ENCODE measurements at places on chromosomes 16 and 17. TPM values are rescaled to one million over a fixed set of nuclear protein-coding genes. Genes with fewer than 3 reads are reported as not detected.

The DPEP3 gene
- total RNA-seq: 0.40 TPM

The GJC1 gene
- total RNA-seq: 44.3 TPM

The UMOD gene
- not detected for total RNA-seq

The GAS2L2 gene
- total RNA-seq: 11.5 TPM

The KCNAB3 gene
- 1.3 TPM for total RNA-seq

The APOBR gene
- 8.0 TPM for total RNA-seq

The KRTAP4-11 gene
- 0.34 TPM for total RNA-seq

DNA sequence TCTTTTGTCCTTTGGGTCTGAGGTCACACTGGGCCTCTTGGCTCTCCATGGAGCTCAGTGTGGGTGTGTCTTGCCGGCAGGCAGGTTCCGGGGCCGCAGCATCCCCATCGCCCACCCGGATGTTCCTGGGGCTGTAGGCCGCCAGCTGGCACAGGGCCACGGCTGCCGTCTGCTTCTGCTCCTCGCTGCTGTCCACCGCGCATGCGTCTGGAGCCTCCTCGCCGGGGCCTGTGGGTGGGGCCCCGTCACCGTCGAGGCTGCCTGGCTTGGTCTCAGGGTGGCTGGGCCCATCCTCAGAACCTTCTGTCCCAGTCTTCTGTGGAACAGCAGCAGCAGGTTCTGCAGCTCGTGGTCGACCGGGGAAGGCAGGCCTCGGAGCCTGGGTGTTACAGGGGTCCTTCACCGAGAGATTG lies 9.6 kb downstream of the ZNF750 start:
- DNase-seq: peak; percentile 87

DNA sequence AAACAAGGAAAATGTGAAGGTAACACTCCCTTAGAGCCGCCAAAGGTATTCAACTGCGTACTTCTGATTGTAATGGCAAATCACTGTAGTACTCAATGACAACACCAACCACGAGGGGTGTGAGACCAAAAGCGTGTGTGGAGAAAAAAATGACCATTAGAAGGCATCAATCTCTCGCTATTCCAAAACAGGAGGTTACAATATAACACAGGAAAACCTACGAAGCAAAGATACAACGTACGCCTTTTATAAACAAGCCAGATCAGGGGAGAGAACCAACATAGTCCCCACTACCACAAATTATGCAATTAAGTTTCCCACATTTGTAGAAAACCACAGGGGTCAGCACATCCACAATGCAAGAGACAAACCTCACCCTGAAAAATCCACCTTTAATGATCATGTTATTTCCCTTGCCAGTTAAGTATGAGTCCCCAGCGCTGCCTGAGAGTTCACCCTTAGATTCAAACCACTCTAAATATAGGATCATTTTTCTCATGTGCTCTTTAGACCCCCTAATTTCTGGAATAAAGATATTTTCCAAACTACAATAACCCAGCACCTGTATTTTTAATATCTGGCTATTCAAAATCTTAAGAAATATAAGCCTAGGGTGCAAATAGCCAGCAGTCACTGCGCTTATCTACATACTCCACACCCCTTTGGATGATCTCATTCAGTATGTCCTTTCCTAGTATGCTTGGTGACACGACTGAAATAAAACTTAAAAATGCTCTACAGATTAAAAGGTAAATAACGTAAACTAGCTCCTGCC lies 12.4 kb downstream of the TEX14 start:
- no peak for DNase-seq

GRCh38 chr16:50684823-50685461 lies 3.8 kb upstream of the SNX20 start:
- no peak for DNase-seq

DNA sequence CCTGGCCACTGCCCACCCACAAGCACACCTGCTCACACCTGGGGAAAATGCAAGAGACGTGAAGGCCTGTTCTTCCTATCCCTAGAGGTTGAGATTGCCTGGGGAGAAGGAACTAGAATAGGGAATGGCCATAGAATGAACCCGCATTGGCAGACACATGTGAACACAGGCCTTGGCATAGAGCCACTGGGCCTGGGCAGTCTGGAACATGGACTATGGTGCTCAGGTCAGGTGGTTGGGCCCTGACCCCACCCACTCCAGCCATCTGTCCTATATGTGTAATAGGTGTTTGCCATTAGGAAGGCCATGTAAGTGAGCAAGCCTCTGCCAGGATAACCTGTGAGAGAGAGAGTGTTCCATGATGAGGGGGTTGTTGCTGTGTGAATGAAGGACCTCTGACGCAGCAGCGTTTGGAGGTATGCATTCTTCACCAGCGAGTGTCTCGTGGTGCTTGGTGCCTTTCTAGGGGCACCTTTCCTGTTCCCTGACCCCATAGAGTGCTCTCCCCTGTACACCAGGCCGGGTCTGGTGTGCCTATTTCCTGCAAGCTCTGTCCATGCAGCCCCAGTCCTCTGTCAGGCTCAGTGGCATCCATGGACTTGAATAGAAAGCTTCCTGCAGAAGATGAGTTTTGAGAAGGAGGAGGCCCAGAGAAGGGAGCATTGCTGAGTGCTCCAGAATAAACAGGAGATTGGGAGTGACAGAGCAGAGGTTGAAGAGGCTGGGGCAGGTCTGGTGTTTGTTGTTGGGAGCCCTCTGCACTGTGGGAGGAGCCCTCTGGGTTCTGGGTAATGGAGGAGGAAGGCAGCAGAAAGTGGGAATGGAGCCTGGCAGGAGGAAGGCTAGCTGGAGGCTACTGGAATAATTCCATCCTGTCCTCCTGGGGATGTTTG lies 15.6 kb downstream of the CTRL start:
- no peak for DNase-seq

DNA sequence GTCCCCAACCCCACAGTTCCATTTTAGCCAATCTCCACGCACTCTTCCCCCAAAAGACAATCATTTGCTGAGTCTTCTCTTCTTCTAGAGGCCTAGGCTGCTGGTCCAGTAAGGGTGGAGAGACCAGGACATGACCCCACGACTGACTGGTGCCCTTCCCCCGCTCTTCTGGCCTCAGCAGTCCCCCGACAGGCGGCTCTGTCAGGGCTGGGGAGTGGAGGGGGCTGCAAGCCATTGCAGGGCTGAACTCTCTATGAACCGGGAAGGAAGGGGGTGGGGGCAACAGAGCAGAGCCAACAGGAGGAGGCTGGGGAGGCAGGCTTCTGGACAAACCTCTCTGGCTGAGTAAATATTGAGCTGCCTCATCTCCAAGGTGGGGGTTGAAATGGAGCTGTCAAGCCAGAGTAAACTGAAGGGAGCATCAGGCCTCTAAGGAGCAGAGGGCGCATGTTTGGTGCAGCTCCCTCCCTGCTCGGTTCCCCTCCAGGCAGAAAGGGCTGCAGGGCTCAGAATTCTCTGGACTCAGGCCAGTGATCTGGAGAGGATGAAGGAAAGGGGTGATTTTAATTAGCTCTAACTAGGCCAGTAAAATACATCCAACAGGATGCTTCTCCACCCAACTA lies 8.7 kb downstream of the HOXB1 start:
- peak; percentile 91 for DNase-seq

- peak; percentile 81 for DNase-seq
These were observed 109.8 kb downstream of the SDR42E1 start for GRCh38 chr16:81901484-81901883.

GRCh38 chr17:69047368-69048263 lies 13.1 kb downstream of the ABCA9 start:
- peak; percentile 82 for DNase-seq

DNA sequence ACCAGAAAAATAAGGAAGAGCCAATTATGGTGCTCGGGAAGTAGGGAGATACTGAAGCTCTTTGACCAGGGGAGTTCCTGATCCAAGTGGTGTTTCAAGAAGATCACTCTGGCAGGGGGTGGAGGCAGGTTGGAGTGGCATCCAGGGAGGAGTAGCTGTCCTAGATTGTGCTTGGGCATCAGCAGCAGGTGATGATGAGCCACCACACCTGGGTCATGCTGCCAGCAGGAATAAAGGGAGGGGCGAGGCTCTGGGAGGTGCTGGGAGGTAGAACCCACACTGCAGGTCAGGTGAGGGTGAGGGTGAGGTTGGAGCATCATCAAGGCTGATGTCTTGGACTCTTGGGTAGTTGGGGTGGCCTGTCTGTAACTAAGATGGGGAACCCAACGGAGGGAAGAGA lies 35.4 kb upstream of the ADGRG1 start:
- no peak for DNase-seq

GRCh38 chr17:43913584-43913983 lies 6.2 kb upstream of the MPP2 start:
- no peak for DNase-seq

DNA sequence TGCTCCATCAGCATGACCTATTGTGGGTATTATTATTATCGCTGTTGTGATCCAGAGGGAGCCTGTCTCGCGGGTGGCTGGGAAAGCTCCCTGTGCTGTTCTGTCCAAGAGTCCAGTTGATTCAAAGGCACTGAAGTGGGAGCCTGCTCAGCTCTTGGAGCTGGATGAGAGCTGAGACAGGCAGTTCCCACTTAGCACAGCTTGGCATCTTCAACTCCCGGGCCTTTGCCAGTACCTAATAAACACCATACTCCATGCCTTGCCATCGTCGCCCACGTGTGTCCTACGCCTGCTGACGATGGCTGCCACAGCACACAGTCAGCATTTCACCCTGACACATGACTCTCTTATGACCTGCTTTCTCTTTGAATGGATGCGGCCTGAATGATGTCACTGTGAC lies 32.6 kb downstream of the RTN4RL1 start:
- no peak for DNase-seq

DNA sequence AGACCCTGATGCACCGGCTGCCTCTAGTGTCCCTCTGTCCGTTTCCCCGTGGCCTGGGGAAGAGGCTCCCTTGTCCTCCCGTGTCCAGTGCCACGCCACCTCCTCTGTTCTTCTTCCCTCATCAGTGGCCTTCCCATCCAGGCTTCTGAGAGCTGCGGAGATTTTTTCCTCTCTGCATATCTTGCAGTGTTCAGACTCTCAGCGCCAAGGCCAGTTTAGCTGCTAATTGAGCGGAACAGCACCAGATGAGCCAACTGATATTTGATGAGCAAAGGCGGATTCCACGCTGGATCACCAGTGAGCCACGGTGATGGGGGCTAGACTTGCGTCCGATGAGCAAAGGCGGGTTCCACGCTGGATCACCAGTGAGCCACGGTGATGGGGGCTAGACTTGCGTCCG lies 257.6 kb downstream of the FOXL1 start:
- no peak for DNase-seq

DNA sequence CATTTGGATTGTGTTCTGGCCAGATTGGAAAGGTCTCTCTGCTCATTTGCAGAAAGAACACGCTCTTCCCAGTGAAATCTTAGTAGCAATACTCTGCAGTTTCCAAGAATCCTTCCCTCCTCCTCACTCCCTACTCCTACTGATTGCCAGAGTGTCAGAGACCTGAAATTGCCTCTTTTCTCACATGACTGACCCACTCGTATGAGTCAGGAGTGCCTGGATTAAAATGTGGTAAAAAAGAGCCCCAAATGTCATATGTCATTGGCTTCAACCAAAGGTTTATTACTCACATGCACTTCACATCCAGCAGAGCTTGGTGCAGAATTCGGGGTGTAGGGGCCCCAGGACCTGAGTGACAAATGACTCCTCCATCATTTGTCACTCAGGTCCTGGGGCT lies 39.7 kb upstream of the IRX3 start:
- no peak for DNase-seq

DNA sequence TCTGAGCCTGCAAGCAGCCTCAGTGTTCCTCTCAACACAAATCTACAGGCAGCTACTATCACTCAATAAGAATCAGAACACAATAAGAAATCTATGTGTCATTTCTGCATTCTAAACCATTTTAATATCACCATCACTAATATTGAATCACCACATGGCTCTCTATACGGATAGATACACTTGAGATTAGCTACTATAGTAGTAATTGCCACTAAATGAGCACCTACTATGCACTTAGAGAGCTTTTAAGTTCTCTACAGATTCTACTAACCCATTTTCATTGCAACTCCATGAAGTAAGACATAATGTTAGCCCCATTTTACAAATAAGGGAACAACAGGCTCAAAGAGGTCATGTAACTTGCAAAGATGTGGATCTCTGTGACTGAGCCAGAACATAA lies 132.8 kb upstream of the DYNLRB2 start:
- no peak for DNase-seq

DNA sequence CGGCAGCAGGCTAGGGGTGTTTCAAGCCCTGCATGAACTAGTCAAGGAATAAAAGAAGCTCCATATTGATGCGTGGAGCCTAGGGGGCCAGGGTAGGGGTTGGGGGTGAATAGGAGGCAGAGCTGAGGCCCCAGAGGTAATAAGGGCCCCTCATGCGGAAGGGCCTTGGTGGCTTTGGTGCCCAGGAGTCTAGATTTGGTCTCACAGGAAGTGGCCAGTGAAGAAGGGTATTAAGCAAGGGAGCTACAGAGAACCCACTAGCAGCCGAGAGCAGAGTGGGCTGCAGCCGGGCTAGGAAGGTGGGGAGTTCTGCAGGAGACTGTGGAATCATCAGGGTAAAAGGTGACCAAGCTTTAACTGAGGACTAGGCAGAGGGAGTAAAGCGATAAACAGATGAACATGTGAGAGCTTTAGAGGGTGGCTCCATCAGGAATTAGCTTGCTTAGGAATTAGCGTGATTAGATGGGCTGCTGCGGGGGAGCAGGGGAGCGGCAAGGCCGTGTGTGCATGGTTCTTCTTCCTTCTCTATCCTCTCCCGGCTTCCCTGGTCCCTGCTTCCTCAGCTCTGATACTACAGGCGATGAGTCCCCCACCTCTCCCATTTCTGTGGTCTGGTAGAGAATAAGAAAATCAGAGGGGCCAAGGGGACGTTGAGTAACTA lies 9.8 kb downstream of the GNGT2 start:
- no peak for DNase-seq

- no peak for DNase-seq
These were observed 188.0 kb downstream of the SOX9 start for GRCh38 chr17:72308744-72309385.

DNA sequence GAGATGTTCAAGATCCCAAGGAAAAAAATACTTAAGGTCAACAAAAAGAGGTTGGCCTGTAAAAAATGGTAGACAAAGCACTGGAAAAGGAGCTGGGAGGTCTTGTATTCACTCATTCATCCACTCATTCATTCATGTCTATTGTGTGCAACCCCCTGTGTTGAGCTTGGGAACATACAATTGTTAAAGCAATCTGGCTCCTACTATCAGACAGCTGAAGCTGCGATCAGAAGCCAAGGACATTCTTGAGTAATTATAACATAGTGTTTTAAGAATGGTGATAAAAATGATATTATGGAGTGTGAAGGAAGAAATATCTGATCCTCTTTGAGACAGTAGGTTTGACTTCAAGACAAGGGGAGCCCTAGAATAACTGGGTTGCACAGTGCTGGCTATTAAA lies 693.4 kb downstream of the TOX3 start:
- DNase-seq: no peak

DNA sequence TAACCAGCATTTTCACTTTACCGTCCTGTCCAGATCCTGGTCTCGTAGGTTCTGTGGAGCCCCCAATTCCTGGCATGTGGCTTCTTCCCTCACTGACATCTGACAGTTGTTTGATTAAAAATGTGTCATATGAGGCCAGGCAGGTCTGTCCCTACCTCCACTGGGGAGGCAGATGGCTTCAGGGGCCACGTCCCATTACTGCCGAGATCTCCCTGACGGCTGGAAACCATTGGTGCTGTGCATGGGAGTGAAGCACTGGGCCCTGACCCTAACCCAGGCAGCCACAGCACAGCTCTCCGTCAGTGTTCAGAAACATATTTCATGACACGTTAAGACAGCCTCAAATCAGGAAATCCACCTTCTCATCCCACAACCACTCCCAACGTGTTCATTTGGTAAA lies 77.5 kb downstream of the GNAO1 start:
- no peak for DNase-seq

Measured in lung (tissue), 17 donors.